Activated T-helper 1 cell treated with Interleukin-2 at 50 U/mL for 16 hours (primary cell): ENCODE measurements at places on chromosomes 1 and 21.

- no peak for DNase-seq
Observed at GRCh38 chr1:207658408-207658807, 13.5 kb downstream of the CR1L start.

DNA sequence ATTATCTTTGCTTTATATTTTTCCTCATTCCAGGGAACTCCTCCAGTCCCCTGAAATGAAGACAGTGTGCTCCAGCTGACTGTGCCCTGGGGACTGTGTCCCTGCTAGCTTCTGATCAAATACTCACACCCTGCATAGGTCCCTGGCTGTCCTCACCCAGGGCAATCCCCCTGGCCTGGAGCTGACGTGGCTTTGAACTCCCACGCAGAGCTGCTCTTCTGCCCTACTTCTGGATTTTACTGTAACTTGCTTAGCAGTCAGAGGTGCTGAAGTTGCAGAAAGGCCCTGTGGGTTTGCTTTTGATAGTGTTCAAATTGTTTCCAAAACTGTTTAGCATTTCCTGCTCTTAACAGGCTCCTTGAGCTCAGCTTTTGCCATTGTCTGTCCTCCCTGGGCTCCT lies 186.5 kb downstream of the FASLG start:
- DNase-seq: no peak

GRCh38 chr1:216903382-216903740 lies 180.1 kb upstream of the ESRRG start:
- DNase-seq: no peak

- DNase-seq: no peak
Observed at GRCh38 chr1:184950227-184950626, 24.1 kb downstream of the NIBAN1 start.

DNA sequence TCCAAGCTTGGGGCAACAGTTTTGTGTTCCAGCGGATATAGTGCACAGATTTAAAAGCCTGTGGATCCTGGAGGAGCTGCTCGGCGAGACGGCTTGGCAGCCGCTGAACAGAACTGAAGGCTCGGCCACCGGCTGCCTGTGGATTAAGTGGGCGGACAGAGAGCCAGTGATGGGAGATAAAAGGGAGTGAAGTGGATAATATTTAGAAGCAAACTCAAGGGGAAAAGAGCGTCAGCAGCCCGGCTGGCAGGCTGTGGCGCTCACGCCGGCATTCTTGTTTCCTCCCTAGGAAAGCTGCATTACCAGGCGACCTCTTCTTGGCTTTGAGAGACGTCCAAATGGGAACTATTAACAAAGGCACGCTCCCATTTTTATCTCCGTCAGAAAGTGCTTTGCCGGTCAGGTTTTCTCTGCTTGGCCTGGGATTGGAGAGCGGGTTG lies 10.4 kb downstream of the TRABD2B start:
- DNase-seq: no peak

DNA sequence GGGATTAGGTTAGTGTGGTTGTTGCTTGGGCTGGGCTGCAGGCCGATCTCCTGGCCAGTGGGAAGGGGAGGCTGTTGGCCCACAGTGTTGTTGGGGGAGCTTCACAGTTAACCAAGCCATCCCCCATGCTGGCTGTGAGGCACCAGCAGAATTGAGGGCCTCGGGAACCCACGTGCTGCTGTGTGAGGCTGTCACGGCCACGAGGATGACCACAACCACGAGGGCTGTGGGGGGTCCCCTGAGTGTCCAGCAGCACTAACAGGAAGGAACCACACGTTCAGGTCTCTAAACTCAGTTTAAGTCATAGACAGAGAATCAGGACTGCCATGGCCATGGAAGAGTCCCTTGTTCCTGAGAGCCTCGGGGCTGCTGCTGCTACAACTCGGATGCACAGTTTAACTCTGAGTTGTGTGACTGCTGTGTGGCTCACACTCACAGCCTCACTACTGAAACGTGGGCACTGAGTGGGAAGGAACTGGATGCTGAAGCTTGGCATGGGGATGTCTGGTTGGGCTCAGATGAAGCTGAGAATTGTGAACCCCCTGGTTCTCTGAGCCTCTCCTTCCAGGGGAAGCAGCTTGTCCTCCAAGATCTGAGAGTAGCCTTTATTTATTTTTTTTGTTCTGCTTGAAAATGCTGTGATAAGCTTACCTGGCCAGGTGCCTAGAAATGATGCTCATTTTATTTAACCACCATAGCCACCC lies 4.8 kb upstream of the MMEL1 start:
- no peak for DNase-seq

- DNase-seq: no peak
Observed at GRCh38 chr1:86714159-86714558, 9.8 kb downstream of the SH3GLB1 start.

GRCh38 chr1:21451981-21452411 lies 12.1 kb downstream of the NBPF3 start:
- DNase-seq: no peak

- no peak for DNase-seq
Observed at GRCh38 chr1:227033880-227034279, 93.8 kb downstream of the COQ8A start.
